ENCODE measurements at places on chromosomes 6 and 20. TPM values are rescaled to one million over a fixed set of nuclear protein-coding genes. Genes with fewer than 3 reads are reported as not detected.

SMIM8 gene
- total RNA-seq: 5.6 TPM

RAB22A gene
- total RNA-seq: 16.0 TPM

TSPO2 gene
- 0.34 TPM for total RNA-seq

POLR1H gene
- total RNA-seq: 56.6 TPM

TRIM15 gene
- not detected for total RNA-seq

RFX6 gene
- total RNA-seq: not detected

RIMS1 gene
- total RNA-seq: 0.07 TPM

Data from HT1080 (cell line).